ENCODE measurements at places on chromosomes 16 and 17.

DNA sequence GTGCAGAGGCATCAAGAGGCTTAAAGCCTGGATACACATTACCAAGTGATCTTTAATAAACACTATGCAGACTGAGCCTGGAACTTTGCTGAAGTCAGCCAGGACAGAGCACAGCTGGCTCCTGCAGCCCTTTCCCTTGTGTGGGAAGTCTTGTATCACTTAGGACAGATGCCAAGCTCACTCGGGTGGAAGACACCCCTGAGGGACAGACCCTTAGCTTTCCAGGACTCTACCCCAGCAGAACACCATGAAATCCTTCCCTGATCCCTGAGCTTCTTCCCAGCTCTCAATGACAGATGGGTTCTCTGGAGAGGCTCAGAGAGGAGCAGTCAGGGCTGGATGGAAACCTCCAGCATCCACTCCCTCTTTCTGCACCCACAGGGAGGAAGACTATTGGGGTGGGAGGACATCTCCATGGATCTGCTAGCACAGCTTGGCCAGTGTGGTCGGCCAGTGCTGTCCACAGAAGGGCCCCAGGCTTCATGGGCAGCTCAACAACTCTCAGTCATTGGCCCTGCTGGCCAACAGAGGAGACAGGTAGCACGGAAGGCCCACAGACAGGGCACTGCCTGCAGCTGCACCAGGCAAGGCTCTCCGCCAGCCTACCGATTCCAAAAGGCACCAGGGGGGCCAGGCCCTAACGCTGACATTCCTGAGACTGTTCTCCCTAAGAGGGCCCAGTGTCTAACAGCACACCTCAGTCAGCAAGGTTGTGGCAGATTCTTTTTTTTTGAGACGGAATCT, 15.9 kb downstream of the RAB5C start:
- no peak for DNase-seq

DNA sequence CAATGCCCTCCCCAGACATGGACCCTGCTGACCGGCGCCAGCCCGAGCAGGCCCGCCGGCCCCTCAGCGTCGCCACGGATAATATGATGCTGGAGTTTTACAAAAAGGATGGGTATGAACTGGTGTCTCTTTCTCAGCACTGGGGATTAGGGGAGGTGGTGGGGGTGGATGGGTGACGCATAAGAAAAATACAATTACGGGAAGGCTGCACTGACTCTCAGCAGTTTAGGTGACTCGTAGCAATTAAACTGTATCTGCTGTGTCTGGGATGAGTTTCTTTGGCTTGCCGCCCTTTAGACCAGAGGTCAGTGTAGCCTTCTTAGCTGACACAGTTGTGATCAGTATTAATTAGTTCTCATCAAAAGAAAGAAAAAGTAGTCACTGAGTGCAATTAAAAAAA, 59.0 kb downstream of the ELAC2 start:
- DNase-seq: no peak

- DNase-seq: no peak
Observed at GRCh38 chr16:84225126-84225525, 14.7 kb downstream of the KCNG4 start.

DNA sequence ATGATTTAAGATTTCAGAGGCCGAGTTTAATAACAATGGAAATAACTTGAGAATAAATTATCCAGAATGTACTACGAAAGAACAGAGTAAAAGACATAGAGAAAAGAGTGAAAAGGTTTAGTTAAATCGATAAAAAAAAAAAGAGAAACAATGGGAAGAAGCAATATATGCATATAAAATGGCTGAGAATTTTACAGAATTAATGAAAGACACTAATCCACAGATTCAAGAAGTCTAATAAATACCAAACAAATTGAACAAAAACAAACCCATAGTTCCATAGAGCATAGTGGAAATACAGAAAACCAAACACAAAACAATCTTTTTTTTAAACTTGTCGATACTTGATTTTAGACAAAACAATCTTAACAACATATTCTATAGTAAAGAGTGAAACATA, 1.7 kb downstream of the PSME3IP1 start:
- no peak for DNase-seq

- DNase-seq: no peak
Observed at GRCh38 chr17:48445248-48445620, 15.2 kb upstream of the SKAP1 start.

GRCh38 chr17:9343516-9343915, 232.1 kb downstream of the STX8 start:
- DNase-seq: no peak

- no peak for DNase-seq
Observed at GRCh38 chr17:46841561-46842379, 9.6 kb upstream of the WNT9B start.

- no peak for DNase-seq
Observed at GRCh38 chr17:78678711-78679110, 101.5 kb upstream of the DNAH17 start.

DNA sequence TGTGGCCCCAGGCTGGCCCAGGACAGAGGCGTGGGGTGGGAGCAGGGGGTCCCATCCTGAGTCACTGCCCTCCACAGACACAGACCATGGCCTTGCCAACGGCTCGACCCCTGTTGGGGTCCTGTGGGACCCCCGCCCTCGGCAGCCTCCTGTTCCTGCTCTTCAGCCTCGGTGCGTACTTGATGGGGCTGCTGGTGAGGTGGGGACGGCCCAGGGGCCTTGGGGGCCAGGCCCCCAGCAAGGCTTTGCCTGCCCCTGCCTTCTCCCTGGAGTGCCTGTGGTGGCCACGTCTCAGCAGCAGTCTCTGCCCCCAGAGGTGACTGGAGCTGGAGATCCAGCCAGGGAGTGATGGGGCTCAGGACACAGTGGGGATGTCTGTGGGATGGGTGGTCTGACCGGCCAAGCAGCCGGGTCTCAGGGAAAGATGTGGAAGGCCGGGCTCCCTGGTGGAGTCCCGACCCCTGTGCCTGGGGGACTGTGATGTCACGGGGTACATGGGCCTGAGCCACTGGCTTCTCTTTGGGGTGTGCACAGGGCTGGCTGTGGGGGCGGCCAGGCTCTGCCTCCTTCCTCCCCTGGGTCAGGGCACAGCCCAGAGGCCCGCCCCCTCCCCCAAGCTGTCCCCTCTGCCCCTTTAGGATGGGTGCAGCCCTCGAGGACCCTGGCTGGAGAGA, 2.2 kb downstream of the MSLN start:
- no peak for DNase-seq

GRCh38 chr16:4682616-4683254, 10.6 kb upstream of the NUDT16L1 start:
- no peak for DNase-seq
